ENCODE measurements at places on chromosomes 6 and 20.

GRCh38 chr6:25452031-25452430 lies 172.9 kb downstream of the CARMIL1 start:
- peak; percentile 17 for DNase-seq

DNA sequence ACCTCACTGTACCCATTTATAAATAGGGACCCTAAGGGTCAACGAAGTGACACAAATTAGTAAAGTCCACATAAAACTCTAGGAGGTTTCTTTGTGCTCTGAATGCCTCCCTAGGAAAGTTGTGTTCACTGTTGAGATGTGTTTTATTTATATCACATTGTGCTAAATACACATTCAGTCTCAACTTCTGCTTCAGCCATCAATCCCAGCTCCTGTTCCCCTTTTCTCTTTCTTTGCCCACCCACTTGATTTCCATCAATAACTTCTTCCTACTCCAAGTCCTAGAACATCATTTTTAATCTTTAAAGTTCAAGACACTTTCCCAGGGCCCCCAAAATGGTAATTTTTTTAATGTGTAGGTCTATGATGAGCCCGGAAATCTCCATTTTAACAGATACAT lies 208.3 kb upstream of the RAB32 start:
- DNase-seq: no peak

DNA sequence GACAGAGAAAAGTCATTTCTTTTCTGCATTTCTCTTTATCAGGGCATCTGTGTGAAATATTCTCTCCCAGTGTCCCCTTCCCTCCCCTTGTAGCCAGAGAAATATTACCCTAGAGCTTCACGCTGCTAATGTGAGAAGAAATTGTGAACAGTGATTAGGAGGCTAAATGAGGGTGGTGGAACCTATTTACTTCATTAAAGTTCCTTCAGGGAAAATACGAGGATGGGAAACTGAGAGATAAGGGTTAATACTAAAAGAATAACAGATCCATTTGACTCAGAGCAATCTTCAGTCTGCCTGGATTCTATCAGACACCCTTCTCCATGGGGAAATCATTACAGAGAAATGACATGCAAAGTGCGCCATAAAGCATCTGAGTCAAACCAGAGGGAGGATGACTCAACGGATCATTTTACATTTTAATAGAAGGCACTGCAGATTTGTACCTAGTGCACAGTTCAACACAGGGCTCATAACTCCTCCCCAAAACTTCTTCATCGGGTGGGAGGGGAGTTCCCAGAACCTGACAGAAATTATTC lies 131.3 kb downstream of the GJA10 start:
- DNase-seq: no peak

- no peak for DNase-seq
These were observed 267.8 kb upstream of the IRAK1BP1 start for GRCh38 chr6:78599526-78599925.

DNA sequence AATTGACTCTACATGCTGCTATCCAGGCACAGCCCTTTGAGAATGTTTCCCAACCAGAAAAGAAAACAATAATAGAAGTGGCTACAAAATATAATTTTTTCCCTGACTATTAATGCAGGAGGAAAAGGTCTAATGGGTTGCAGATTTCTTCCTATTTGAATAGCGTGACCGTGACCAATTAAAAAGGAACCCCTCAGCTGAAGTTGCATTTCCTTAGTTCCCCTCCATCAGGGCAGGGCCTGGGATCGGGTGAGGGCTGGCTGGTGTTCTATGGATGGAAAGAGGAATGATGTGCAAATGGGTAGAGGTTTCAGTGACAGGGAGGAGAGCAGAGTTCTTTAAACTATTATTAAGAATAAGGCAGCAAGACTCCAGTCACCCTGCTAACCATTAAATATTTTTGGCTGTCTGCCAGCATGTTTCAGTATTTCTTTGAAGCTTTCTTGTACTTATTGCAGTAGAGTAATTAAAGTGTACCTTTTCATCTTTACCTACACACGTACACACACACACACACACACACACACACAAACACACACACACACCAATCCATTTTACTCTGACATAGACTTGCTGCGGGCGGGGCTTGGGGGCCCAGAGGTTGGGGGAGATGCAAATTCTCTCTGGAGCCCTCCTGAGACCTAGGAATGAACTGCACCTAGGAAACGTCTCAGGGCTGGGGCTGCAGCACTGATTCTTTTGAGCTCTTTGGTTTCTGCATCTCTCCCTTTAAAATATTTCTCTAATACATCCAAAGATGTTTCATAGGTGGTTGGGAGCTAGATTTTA lies 154.8 kb upstream of the SLC35B3 start:
- no peak for DNase-seq

- no peak for DNase-seq
These were observed 34.7 kb downstream of the CPNE5 start for GRCh38 chr6:36804563-36804962.

- DNase-seq: peak; percentile 58
These were observed 76.0 kb downstream of the MAN1A1 start for GRCh38 chr6:119273272-119274196.

DNA sequence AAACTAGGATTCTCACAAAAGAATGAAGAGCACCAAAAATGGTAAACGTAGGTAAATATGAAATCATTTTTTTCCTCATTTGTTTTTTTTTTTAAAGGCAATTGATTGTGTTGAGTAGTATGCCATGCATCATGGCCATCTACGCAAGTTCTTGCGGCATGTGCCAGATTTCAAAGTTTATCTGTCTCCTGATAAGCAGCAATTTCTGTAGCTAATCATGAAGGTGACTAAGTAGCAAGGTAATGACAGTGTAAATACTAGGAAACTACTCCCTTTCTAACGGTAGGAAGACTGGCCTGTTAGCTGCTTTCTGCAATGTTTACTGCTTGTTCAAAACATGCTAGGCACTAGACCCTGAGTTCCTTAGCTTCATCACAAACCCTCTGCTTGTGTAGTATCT lies 13.4 kb upstream of the LY86 start:
- DNase-seq: no peak

GRCh38 chr20:10551732-10552724 lies 116.9 kb downstream of the SLX4IP start:
- DNase-seq: no peak

DNA sequence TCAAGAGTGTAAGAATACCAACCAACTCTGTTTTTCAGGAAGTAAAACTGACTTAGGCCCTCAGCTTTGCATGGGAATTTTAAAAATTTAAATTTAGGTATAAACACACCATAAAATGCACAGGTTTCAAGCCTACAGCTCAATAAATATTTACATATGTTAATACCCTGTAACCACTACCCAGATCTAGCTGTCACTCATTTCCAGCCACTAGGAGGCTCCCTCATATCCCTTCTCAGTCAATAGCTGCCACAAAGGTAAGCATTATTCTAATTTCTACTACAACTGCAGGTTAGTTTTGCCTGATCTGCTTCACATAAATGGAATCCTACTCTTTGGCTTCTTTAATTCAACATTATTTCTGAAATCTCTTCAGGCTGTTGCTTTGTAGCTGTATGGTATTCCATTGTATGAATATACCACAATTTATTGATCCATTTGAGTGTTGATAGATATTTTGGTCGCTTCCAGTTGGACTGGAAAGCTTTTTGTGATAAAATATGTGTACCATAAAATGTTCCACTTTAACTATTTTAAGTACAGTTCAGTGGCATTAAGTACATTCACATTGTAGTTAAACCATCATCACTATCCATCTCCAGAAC lies 32.5 kb upstream of the MEI4 start:
- DNase-seq: no peak

DNA sequence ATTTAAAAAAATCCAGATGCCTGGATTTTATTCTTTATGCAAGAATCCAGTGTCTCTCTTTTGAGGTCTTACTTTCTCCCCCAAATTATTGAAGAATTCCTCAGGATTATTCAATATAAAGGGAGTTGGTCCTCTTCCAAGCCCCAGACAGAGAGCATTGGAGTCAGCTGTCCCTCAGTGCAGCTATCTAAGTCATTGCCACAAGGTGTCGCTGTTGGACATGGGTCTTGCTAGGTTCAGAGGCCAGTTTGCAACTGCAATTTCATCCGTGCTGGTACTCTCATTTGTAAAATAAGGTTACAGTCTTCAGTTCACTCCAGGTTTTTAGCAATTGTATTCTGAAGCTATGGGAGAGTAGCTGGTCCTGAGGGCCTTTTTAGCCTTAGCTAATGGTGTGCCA lies 27.8 kb downstream of the CCN2 start:
- DNase-seq: peak; percentile 34

- DNase-seq: peak; percentile 88
These were observed at the start of gene UBE2V1 for GRCh38 chr20:50112512-50113419. TSS of gene UBE2V1 (minus strand) at chr20:50113150. CDS start at chr20:50113128, 22 bp downstream.

GRCh38 chr6:34462551-34462971 lies 3.3 kb upstream of the PACSIN1 start:
- no peak for DNase-seq

- DNase-seq: no peak
These were observed 6.1 kb upstream of the FRK start for GRCh38 chr6:116066789-116067188.

- DNase-seq: no peak
These were observed 154.6 kb downstream of the PTPRT start for GRCh38 chr20:43034981-43035724.

GRCh38 chr20:23584434-23585199 lies 16.3 kb upstream of the CST9L start:
- DNase-seq: no peak

DNA sequence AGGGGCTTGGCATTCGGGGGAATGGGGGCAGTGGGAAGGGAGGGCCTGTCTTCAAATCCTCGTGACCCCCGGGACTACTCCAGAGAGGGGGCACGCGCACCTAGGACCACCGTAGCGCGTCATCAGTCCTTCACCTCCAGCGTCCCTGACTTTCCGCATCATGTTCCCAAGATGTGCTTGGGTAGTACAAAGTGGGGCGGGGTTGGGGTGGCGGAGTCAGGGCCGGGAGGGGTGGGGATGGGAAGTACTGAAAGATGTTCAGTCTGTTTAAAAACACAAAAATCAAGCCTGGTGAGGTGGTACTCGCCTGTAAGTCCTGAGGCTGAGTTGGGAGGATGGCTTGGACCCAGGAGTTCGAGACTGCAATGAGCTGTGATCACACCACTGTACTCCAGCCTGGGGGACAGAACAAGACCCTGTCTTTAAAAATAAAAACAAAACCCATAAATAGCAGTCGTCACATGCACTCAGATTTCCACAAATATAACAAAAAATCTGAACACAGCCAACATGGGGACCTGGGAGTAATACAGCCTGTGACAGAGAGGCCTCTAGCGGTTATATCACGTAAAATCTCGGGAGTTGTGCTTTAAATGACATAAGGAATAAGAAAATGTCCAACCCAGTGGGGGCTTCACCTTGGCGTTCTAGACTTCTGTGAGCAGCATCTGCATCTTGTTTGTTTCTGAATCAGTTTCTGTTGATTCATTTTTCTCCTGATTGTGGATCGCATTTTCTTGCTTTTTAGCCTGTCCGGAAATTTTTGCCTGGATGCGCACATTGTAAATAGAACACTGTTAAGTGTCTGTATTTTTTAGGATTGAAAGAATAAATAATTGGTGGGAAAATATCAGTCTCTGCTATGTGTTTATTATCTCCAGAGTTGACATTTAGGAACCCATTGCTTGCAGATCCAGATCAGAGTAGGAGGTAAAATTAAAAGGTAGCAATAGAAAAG lies 698 bp upstream of the LRP11 start:
- DNase-seq: peak; percentile 56

- no peak for DNase-seq
These were observed 202.6 kb downstream of the SOD2 start for GRCh38 chr6:159490298-159490937.

- DNase-seq: peak; percentile 69
These were observed 177.3 kb downstream of the LRFN2 start for GRCh38 chr6:40409716-40410397.

DNA sequence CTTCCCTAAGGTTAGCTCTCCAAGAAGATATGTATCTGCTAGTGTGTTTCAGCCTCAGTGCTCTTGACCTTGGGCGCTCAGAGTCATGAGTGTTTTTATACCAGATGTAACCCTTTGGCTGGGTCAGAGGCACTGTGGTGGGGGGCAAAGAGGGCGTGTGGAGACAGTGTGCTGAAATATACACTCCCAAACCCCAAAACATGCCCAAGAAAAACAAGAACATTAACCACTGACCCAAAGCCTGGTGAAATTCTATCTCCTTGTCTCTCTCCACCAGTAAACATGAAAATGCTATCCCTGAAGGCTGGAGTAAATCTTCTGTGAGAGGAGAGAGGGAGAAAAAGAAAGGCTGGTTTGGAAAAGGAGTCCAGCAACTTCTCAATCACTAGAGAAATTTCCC lies 47.9 kb downstream of the ISM1 start:
- no peak for DNase-seq

DNA sequence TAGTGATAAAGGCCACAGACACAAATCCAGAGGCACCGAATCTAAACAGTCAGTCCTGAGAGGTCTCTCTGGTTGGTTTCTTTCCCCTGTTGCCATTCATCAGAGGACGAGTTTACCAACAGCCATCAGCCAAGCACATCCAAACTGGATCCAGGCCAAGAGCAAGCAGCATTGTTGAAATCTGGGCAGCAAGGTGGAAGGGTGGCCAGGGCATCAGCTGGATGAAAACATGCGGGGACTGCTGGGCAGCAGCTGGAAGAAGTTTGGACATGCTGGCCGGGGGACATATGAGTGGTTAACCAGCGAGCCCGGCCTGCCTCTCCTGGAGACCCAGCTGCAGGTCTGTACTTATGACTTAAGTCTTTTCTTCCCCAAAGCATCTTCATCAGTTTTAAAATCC lies at the start of gene SMIM28:
SMIM28 (plus strand) TSS at position 62 of the 400 bp plus-strand sequence; CDS start at position 230, 168 bp downstream.
- no peak for DNase-seq

- no peak for DNase-seq
These were observed 8.4 kb upstream of the OPRM1 start for GRCh38 chr6:154030646-154031045.

- no peak for DNase-seq
These were observed 5.5 kb upstream of the EPB41L1 start for GRCh38 chr20:36149012-36149411.

GRCh38 chr20:62558779-62559178 lies 83.0 kb upstream of the GATA5 start:
- no peak for DNase-seq

- DNase-seq: peak; percentile 80
These were observed at the start of gene SOBP for GRCh38 chr6:107489636-107490565. TSS of gene SOBP (plus strand) at chr6:107490117. CDS start at chr6:107490617, 500 bp downstream.

DNA sequence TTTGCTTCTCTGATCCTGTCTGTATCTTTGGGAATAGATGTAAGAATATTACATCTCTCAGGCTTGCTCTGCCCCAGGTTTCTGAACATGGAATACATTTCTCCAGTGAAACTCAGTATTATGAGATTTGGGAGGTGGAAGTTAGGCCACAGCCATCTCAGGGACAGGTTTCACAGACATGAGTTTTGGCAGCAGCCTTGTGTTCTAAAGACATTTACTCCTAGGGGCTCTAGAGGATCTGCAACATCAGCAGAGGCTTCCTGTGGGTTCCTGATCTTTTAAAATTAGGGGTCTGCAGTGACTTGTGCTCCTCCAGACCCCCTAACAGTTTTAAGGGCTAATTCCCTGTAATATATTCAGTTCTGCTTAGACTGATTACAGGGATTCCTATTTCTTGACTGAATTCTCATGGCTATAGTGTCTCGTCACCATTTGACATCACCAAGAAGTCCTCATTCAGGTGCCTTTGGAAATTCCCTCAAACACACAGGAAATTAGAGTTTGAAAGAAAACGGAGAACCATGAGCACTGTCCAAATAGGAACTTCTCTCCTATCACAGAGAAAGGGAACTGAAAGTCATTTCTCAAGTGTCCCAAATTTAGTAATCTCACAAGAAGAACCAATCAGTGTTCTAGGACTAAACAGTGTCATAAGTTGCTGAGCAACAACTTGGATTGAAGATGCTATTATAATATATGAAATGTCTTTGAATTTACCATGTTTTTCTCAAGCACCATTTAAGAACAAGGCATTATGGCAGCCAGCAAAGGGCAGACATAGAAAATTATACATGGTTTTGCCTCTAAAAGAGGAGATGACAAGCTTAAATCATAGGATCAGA lies 2.5 kb upstream of the HLA-DRA start:
- no peak for DNase-seq
